Endothelial cell (in vitro differentiated cells): ENCODE measurements at places on chromosomes 5 and 9.

DNA sequence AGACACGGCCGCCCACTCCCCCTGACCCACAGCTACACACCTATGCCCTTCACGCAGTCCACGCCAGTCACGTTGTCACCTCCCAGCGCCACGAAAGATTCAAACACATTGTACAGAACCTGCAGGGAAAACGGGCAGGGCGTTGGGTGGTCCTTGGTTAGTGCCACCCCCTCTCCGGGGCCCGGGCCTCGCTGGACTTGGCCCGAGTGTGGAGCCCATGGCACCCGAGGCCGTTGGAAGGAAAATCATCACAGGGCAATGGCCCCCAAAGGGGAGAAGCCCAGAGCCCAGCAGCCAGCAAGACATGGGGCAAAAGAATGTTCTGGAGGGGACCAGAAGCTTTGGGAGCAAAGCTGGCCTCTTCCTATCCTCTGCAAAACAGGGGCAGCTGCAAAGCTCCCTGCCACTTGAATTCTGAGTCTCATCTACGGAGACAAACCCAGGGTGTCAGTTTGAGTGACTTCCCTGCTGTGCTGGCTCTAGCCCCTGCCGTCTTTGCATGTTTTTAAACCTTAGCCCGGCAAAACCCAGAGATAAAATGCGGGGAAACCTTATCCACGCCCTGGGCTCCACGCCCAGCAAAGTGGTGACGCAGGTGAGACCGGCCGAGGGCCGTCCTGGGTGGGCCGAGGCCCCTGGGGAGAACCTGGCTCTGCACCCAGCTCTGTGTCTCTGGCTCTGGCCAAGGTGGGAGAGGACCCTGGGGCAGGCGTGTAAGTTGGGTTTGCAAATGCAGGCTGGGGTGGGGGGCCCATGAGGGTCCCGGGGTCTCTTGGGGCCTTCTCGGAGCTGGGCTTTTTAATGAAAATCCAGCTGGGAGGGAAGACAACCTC is 38.9 kb downstream of the SLC9A3 start:
- no peak for DNase-seq

- DNase-seq, result no peak
Measured at GRCh38 chr5:72440207-72440638, 67.0 kb downstream of the ZNF366 start.

DNA sequence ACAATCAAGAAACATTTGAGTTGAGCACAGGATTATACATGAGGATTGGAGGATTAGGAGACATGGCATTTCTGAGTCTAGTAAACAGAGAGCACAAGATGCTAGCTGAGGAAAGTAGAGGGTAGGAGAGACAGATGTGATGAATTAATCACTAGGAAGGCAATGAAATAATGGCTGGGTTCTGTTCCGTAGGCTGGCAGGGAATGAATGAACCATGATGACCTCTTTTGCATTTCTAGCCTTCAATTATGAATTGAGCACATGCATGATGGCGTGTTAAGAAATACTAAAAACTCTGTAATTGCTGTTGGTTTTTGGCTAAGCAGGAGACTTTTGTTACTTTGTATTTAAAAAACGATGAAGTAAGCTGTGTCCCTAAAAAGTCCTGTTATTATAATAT is 420.0 kb upstream of the TLE4 start:
- DNase-seq, result no peak

DNA sequence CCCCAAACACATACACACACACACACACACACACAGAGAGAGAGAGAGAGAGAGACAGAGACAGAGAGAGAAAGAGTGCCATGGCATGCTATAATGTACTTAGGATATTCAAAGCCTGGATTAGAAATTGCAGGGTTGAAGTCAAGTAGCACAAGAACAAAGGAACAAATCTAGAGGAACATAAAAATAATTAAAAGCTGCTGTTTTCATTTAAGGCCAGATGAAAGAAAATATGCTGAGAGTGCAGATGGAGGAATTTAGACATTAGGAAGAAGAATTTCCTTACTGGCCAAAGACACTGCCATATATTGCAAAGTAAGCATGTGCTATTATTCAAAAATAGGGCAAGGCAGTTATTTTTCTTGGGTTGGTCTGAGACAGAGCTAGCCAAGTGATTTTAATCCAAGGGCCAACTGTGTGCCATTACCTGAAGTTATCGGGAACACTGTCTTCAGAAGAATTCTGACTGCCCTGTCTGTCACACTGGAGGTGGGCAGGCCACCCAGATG is 31.7 kb downstream of the HSD17B3 start:
- DNase-seq, result no peak

DNA sequence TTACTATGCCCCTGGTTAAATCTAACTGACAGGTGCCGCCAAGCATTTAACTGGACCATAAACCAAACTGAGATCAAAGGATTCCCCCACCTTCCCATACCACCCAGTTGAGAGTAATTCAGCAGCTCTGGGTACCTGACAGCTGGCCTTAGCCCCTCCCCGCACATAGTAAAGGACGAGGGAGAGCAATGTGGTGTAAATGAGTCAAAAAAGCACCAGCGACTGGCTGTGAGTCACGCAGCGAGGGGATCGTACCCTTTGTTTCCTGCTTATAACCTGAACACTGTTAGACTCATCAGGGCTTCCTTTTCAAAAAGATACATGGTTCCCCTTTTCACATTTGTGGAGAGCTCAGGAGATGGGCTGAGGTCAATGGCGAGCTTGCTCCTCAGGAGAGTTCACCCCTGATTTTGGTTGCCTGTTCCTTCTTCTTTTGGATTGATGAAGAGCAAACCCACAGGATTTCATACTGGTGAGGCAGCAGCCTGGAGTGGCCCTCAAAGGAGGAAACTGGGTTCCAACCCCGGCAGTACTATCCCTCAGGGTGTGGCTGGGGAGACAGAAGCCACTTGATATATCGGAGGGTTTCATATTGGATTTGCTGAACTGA is 71.5 kb downstream of the ANKRD33B start:
- DNase-seq, result no peak

GRCh38 chr5:145591578-145591977 is 243.6 kb downstream of the PRELID2 start:
- no peak for DNase-seq

DNA sequence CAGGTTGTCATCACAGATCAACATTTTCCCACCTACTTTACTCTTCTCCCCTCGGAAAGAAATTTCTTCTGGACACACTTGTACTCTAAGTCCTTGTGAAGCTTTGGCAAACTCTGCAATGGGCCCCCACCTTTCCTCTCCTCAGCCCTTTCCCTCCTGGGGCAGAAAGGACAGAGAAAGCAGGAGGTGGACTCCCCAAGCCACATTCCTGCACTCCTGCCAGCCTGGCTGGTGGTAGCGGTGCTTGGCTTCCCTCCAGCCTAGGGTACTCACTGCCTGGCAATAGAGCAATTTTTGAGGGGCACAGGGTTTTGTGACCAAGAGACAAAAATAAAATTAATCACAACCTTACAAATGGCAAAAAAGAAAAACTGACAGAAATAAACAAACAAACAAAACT is 451.4 kb downstream of the ZSWIM6 start:
- DNase-seq, result no peak

GRCh38 chr5:91281401-91281800 is 101.7 kb downstream of the ARRDC3 start:
- no peak for DNase-seq

- DNase-seq, result no peak
Measured at GRCh38 chr9:3863111-3863528, 337.3 kb upstream of the RFX3 start.

GRCh38 chr9:6187272-6187671 is 28.3 kb upstream of the IL33 start:
- DNase-seq, result no peak

DNA sequence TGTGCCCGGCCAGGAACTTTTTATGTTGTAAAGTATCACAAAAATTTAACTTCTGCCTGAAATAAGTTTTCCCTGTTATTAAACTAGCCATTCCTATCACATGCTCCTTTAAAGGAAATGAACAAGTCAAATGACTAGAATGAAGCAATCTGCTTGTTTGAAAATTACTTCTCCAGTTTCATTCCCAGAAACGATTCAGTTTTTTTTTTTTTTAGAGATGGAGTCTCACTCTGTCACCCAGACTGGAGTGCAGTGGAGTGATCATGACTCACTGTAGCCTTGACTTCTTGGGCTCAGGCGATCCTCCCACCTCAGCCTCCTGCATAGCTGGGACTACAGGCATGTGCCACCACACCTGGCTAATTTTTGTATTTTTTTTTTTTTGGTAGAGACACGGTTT is 13.3 kb upstream of the GNG10 start:
- no peak for DNase-seq

- DNase-seq, result no peak
Measured at GRCh38 chr5:58765058-58765457, 182.2 kb downstream of the RAB3C start.

GRCh38 chr5:98414938-98415337 is 358.5 kb upstream of the RGMB start:
- DNase-seq, result no peak

GRCh38 chr9:114824110-114824509 is 18.3 kb upstream of the TNFSF15 start:
- no peak for DNase-seq

- DNase-seq, result no peak
Measured at GRCh38 chr9:110105107-110105506, 102.9 kb downstream of the C9orf152 start.

GRCh38 chr5:145531038-145531734 is 304.0 kb downstream of the PRELID2 start:
- no peak for DNase-seq

GRCh38 chr5:179464631-179465030 is 85.7 kb upstream of the RUFY1 start:
- DNase-seq, result no peak

DNA sequence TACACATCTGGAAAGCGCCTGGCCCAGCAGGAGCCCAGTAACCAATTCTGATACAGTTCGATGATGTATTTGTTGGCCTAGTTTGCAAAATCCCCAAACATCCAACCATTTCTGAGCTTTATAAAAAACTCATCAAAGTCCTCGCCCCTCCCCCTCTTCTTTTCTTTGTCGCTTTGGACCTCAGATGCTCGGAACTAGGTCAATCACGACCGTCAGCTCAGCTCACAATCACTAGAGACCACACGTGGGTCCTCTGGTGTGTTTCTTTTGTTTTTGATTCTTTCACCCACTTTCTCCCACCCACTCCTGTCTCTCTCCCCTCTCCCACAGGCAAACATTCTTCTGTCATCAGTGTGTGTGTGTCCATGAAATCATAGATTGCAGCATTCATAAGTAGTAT is 26.7 kb upstream of the ZBTB43 start:
- DNase-seq, result no peak

GRCh38 chr5:156618601-156619000 is 231.5 kb upstream of the PPP1R2B start:
- no peak for DNase-seq

DNA sequence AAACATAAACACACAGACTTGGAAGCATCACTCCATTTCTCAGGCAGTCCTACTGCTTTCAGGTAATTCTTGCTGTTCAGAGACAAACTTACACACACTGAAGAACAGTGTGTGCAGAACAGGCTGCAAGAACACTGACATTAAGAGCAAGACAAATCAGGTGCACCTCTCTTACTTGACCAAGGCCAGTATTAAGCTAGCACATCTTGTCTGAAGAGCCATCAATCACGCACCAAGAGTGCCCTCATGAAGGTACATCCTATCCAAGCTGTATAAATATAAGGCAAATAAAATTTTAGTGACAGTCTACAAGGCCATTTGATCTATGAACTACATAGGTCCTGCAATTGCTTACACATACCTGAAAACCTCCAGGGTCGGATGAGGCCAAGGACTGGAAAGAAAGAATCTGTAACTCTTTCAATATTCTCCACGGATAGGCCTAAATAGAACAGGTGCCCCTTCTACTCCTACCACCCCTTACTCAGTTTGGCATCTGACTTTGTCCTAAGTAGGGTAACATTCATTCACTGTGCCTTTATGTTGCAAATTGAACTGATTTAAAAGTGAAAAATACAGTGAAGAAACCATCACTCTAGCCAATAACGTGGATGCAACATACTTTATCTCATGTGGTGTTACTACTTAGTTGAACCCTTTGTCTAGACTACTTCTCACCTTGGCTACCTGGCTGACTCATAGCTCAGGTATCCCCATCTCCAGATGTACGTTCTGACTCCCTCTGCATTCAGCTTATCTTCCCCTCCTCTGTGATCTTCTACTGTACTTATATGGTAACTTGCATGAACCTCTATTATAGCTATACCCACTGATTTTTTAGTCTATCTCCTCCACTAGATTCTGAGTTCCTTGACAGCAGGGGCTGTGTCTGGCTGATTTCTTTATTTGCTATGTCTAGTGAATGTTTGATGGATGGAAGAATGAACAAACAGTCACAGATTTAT is 256.3 kb downstream of the KIAA0825 start:
- no peak for DNase-seq

- no peak for DNase-seq
Measured at GRCh38 chr5:176185133-176185733, 53.0 kb upstream of the SIMC1 start.

DNA sequence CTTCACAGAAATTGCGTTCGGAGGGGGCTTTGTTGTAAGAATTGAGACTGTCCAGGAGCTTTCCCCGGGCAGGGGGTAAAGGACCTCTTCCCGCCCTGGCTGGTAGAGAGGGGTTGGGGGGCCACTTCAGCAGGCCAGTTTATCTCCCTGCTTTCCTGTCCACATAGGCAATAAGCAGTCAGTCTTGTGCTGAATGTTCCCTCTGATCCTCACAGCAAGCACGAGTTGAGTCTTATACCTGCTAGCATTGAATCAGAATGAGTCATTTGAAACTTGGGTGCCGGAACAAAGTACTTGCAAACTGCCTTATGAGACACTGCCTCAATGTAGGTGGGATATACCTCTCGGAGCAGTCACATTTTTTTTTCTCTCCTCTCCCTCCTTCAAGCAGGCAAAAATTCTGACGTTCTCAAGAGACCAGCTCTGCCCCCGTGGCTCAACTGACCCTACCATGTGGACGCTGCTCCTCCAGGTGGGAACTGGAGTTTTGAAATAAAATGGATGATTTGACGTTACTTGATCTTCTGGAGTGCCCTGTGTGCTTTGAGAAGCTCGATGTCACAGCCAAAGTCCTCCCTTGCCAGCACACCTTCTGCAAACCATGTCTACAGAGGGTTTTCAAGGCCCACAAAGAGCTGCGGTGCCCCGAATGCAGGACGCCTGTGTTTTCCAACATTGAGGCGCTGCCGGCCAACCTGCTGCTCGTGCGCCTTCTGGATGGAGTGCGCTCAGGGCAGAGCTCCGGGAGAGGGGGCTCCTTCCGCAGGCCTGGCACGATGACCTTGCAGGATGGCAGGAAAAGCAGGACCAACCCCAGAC is 1.3 kb downstream of the SH3RF2 start:
- no peak for DNase-seq

DNA sequence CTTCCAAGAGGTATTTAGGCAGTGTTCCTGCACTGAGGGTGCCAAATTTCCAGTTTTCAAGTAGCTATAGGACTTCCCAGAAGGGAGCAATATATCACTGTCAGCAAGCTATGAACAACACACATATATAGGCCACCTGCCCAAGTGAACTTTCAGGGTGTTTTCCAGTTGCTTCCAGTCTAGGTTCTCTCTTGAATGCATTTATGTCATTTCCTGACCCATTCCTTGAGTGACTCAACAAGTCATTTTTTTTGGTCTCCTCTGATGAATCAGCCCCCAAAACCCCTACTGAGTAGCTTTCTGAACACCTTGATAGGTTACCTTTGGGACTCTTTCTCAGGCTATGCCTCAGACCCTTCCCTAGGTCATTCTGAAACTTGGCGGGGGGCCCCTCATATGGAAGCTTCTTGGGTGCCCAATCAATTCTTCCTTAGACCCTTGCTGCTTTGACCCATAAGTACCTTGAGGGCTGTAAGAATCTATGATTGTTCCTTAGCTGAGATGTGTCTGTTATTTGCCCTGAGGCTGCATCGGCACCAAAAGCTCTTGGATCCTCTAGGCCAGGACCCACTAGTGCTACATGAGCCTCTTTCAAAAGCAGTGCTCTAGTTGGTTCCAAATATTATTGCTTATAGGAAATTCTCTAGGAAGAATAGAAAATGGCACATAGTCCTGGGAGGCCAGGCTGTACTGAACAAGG is 12.4 kb downstream of the DNAJB5 start:
- no peak for DNase-seq
